Cortex of kidney (tissue), 1 donor: ENCODE measurements at places on chromosomes 11 and 22.

DNA sequence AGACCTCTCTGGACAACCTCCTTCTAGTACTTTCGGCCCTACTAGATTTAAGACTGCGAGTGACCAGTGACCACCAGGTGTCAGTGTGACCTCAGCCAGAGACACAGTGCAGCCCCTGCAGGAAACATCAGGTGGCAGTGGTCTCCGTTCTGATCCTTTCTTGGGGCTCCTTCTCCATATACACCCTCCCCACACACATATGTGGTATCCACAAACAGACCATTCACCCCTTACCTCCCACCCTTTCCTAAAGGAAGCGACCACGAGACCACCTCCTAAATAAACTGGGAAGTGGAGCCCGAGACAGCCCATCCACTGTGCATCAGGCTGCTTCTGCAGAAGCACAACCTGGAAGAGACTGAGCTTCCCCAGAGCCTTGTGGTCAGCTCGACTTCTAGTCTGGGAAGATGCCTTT lies 38.5 kb upstream of the CYP2D6 start:
- no peak for DNase-seq

GRCh38 chr11:38130976-38131375 lies 1532.9 kb upstream of the RAG2 start:
- no peak for DNase-seq

- no peak for DNase-seq
Observed at GRCh38 chr11:64258356-64258755, 7.0 kb downstream of the PLCB3 start.

DNA sequence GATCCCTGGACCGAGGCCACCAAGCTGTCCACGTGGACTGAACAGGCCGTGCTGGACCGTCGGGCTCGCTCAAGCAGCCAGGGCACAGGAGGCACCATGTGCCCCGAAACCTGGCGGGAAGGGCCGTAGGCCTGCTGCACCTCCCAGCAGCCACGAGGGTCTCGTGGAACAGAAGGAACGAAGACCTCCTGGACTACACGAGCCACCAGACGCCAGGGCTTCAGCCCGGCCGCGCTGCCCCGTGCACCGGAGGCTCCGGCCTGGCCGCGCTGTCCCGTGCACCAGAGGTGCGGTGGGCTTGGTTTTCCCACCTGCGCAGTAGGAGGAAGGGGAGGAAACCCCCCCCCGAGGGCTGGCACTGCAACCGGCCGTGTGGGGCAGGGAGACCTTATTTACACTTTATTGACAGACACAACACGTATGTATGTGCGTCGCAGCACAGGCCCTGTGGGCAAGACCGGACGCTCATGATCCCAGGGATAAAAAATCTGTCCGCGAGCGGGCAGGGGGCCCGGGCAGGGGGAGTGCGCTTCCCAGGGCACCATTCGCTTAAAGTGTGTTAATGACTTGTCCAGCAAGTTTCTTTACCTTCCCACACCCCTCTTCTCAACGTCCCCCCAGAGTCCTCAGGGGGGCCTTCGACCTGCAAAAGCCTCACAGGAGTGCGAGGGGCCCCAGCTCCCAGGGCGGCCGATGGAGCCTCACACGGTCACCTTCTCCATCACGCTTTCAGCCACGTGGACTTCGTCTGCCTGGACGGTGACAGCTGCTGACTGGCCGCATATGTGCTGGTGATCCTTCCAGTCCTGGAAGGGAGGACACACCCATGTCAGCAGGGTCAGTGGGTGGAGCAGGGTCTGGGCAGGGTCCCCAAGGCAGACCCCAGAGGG lies 7.0 kb downstream of the DRD4 start:
- DNase-seq, result no peak

GRCh38 chr22:45656577-45656976 lies 15.1 kb upstream of the ATXN10 start:
- no peak for DNase-seq

DNA sequence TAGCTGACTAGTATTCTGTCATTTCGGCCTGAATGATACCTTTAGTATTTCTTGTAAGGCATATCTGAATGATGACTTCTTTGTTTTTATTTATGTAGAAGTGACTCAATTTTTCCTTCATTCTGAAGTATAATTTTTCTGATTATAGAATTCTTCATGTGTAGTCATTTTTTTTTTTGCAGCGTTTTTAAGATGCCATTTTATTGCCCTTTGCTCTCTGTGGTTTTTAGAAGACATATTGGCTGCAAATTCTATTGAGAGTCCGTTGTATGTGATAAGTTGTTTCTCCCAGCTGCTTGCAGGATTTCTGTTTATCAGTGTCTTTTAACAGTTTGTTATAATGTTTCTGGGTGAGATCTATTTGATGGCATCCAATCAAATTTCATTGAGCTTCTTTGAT lies 1224.8 kb downstream of the JRKL start:
- DNase-seq, result no peak

GRCh38 chr11:92154611-92155010 lies 70.0 kb upstream of the FAT3 start:
- DNase-seq, result no peak

DNA sequence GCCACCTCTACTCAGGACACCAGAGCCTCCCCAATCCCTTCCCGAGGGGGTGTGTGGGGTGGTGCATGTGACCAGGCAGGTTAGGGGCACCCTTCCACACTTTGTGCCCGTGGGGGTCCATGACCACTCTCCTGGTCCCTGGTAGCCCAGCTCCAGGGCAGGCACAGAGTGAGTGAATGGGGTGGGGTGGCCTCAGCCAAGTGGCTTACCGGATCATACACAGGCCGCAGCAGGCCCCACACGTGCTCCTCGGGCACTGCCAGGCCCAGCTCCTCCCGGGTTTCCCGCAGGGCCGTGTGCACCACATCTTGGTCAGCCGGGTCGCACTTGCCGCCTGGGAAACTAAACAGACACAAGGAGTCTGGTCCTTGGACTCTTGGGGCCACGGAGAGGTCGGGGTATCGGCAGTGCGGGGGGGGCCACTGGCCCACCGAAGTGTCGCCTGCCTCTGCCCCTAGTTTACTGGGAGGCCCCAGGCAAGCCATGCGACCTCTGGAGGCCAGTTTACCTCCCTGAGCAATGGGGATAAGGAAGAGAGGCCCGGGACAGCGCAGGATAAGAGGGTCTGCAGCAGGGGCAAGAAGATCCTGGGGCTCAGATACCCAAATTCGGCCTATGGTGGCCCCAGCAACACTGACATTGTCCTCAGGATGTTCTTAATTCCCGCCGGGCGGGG lies 889 bp downstream of the NUDT8 start:
- DNase-seq, result no peak

- DNase-seq, result no peak
Observed at GRCh38 chr22:46348099-46348695, 12.7 kb downstream of the TRMU start.

DNA sequence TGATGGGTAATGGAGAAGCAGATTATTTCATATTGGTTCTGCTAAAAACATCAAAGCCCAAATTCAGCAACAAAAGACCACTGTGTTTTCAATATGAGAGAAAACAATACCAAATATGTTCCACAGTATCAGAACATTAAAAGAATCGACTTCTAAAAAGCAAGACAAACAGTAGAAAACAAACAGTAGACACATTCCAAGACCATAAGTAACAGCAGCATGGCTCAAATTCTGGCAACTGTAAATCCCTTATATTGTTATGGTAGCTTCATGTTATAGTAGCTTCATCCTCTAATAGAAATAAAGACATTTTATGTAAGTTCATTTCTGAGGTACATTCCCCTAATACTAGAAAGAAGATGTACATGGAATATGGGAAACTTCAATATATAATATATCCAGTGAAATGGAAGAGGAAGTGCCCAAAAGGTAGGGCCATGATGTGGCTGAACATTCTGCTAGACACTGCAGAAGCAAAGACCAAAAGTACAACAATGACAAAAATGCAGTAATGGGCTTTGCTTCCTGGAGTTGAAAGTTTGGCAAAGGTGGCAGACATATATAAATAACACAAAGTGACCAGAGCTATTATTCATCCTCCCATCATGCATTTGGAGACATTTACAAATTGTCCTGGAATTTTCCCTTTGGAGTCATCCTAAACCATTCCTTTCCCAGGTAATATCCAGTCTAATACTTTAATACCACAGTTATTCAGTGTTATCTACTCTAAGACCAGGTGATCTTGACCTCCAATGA lies 299.9 kb downstream of the DCDC1 start:
- no peak for DNase-seq

DNA sequence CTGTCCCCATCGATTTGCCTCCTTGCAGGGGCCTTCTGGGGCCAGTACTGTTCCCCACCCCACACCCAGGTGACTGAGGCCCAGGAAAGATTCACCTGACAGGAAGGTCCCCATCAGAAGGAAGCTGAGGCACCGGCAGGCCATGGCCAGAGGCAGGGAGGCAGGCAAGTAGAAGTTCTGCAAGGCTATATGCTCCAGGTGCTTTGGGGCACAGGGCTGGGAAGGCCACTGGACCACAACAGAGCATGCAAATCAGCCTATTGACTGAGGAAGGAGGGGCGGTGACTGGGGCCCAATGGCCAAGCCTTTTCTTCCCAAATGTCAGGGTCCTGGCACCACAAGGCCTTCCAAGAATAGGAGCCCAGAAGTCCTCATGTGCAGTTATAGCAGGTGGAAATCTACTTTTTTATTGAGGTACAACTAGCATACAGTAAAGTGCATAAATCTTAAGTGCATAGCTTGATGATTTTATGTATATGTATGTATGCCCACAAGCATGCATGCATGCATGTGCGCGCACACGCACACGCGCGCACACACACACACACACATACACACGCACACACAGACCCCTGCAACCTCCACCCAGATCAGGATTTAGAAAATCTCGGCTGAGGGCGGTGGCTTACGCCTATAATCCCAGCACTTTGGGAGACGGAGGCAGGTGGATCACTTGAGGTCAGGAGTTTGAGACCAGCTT lies at the start of gene VPREB3:
Gene VPREB3, minus strand, starts transcription at position 206 of the 700 bp plus-strand sequence. Its CDS starts 62 bp downstream, at position 144.
- DNase-seq, result no peak

DNA sequence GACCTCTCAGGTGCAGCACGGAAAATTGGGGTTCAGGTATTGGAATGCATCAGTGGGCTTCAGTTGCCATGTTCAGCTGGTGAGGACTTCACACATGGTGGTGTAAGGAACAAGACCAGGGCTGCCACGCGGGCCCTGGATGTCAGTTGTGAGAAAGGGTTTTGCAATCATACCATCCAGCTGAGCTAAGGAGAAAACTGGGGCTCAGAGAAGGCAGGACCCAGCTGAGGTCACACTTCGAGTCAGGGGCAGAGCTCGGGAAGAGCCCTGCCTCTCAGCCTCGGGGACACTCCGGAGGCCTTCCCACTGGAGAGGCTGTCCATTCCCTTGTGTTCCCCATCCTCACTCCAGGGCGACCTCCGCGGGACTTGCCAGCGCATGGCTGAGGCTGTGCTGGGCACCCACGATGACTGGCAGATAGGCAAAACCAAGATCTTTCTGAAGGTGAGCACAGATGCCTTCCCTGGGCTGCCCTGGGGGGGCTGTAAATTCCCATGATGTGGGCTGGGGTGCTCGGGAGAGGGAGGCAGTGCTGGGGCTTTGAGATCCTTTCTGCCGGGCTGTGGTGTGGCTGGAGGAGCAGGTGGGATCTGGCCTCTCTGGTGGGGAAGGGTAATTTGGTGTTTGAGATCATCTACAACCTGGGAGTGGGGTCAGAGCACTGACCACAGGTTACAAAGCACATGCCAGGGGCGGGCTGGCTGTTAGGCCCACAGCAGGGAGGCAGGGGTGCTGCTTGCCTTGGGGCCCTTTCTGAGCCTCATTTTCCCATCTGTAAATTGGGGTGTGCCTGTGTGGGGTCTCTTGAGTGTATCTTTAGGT lies 47.2 kb downstream of the MYO7A start:
- no peak for DNase-seq

GRCh38 chr11:115170133-115170815 lies 333.9 kb downstream of the CADM1 start:
- DNase-seq, result no peak
